CD4-positive, alpha-beta T cell treated with Interleukin-4 for 1 hour (primary cell): ENCODE measurements at places on chromosomes 2 and 18.

GRCh38 chr2:61493523-61493942 lies 22.6 kb upstream of the USP34 start:
- DNase-seq, result peak; percentile 32

- DNase-seq, result no peak
Observed at GRCh38 chr18:36636237-36636817, 192.5 kb downstream of the TPGS2 start.

DNA sequence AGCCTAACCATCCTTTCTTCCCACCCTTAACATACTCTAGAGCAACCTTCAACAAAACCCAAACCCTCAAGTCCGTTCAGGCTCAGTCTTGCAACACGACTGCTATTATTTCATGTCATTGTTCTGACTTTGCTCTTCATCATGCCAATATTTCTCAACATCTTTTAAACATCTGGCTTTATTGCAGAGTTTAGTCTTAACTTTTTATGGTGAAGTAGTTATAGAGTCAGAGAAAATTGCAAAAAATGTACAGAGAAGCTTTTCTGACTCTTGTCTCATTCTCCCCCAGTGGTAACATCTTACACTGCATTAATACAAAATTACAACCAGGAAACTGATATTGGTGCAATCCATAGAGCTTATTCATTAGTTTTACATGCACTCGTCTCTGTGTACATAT lies 3.9 kb downstream of the MARCO start:
- no peak for DNase-seq

GRCh38 chr2:5612666-5613065 lies 79.5 kb upstream of the SOX11 start:
- DNase-seq, result no peak

- DNase-seq, result no peak
Observed at GRCh38 chr2:151002959-151003600, 258.6 kb downstream of the RBM43 start.

- DNase-seq, result no peak
Observed at GRCh38 chr2:220509966-220510365, 882.5 kb downstream of the SLC4A3 start.

DNA sequence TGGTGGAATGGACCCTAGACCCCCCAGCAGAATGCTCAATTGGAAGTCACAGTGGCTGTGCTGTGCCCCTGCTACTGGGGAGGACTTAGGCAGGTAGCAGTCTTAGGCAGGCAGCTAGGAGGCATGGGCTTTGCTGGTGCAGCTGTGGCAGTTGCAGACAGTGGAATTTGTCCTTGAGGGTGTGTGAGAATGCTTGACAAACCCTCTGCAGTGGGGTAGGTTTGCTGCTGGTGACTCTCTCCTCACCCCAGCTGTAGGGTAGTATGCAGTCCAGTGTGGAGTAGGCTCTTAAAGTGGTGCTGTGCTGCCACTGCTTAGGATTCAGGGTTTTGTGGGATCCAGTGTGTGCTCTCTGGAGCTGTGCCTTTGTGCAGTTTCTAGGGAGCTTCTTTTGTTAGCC lies 61.3 kb downstream of the NUP35 start:
- DNase-seq, result no peak

DNA sequence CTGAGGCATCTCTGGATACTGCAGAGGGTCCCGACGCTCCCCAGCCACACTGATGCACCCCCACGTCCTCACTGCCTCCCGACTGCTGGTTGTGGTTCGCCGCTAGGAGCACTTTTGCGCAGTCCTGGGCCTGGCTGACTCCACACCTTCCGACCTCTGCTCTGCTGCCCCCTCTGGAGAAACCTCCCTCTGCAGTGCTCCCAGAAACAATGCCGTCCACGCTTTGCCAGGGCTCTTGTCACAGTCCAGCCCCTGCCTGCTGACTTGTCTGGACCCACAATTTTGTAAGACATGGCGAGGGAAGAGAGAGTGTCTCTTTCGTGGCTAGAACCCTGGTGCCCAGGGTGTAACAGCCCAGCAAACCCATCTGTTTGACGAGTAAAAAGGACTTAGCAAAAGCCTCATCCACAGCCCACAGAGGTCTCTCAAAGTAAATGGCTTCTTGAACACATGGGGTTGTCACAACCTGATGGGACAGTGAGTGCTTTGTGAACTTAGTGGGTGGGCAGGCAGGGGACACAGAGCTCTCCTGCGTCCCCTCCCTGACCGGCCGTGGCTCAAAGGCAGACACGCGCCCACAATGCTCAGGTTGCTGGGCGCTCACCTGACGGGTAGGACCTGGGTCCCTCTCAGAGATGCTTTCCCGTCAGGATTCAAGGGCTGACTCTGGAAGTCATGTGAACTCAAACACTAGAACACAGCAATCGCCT lies 4.0 kb downstream of the COPS9 start:
- no peak for DNase-seq

- no peak for DNase-seq
Observed at GRCh38 chr2:179354739-179355537, 90.3 kb upstream of the SESTD1 start.

DNA sequence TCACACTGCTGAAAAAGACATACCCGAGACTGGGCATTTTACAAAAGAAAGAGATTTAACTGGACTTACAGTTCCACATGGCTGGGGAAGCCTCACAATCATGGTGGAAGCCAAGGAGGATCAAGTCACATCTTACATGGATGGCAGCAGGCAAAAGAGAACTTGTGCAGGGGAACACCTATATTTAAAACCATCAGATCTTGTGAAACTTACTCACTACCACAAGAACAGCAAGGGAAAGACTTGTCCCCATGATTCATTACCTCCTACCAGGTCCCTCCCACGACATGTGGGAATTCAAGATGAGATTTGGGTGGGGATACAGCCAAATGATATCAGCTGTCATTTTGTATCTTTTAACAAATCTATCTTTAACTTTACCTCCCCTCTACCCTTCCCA lies 251.1 kb upstream of the RASGRP3 start:
- DNase-seq, result no peak
